ENCODE measurements at places on chromosomes 11 and 22.

DNA sequence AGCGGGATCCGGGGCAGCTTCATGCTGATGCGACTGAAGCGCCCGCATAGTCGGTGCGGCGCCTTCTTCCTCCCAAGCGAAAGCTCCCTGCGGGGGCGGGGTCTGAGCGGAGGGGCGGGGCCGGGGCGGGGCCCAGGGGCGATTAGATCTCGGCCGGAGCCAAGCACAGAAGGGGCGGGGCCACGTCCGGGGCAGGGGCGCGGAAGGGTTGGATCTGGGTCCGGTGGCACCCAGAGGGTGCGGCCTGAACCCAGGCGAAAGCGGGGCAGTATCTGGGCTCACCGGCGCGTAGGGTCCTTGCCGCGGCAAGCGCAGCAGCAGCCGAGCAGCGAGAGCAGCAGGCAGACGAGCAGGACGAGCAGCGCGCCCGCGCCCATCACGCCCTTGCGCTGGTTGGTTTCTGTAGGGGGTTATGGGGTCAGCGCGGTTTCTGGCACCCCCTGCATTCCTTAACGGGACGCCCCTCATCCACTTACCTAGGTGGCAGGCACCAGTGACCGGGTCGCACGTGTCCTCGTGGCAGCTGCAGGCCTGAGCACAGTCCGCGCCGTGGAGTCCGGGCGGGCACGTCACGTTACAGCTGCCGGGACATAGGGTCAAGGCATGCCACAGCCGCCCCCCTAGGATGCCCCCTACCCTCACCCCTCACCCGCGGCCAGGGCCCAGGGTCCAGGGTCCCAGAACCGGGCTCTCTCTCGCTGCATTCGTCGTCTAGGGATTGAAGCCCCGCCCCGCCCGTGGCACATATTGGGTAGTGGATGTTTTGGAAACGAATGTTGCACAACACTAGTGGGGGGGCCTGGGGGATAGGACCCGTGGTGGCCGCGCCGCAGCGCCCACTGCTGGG, 8.1 kb downstream of the SCARF2 start:
- DNase-seq: peak; percentile 91

DNA sequence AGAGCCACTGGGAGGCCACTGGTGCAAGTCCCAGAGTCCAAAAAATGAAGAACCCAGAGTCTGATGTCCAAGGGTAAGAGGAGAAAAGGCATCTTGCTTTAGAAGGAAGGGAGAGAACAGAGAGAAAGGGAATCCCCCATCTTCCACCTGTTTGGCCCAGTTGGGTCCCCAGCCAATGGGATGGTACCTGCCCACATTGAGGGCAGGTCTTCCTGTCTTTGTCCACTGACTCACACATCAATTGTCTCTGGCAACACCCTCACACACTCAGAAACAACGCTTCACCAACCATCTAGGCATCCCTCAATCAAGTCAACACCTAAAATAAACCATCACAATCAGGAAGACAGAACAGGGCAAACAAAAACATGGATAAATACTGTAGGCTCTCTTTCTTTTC, 6.3 kb downstream of the COMMD9 start:
- peak; percentile 5 for DNase-seq

GRCh38 chr11:34074391-34074790, 22.9 kb downstream of the CAPRIN1 start:
- DNase-seq: peak; percentile 29

- no peak for DNase-seq
Measured at GRCh38 chr22:20724676-20725454, 49.0 kb upstream of the SERPIND1 start.

- DNase-seq: peak; percentile 33
Measured at GRCh38 chr11:130449310-130449990, 1.0 kb downstream of the ADAMTS15 start.

- no peak for DNase-seq
Measured at GRCh38 chr22:43238526-43239006, 51.6 kb upstream of the TTLL12 start.

- DNase-seq: no peak
Measured at GRCh38 chr22:50294319-50294656, 13.2 kb downstream of the PLXNB2 start.

- no peak for DNase-seq
Measured at GRCh38 chr11:57364851-57365660, 15.9 kb downstream of the PRG3 start.

DNA sequence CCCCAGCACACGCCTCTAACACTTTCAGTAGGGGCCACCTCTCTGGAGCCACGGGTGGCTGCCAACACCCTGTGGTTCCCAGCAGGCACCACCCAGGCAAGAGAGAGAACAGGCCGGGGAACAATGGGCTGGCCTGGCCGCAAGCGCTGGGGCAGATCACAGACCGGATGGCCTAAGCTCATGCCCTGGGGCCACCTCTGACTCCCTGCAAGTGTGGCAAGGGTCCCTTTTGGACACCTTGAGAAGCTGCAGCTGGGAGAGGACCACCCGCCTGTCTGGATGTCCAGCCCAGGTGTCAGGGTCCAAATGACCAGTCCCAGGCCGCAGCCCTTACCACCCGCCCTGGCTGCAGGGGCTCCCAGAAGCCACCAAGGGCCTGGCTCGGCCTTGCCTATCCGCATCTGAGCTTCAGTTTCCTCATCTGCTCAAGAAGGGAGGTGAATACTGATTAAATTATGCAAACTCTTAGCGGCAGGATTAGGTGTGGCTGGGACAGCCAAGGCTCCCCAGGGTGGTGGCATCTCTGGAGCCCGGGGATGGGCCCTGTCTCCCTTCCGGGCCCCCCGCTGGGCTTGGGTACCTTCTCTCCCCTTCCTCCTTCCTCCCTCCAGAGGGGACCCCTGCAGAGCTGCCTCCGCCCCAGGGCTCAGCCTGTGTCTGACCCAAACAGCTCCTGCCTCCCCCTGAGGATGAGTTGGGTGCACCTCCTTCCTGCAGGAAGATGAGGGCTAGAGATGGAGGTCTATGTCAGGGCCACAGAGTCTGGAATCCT, 785 bp upstream of the SUSD2 start:
- DNase-seq: no peak

DNA sequence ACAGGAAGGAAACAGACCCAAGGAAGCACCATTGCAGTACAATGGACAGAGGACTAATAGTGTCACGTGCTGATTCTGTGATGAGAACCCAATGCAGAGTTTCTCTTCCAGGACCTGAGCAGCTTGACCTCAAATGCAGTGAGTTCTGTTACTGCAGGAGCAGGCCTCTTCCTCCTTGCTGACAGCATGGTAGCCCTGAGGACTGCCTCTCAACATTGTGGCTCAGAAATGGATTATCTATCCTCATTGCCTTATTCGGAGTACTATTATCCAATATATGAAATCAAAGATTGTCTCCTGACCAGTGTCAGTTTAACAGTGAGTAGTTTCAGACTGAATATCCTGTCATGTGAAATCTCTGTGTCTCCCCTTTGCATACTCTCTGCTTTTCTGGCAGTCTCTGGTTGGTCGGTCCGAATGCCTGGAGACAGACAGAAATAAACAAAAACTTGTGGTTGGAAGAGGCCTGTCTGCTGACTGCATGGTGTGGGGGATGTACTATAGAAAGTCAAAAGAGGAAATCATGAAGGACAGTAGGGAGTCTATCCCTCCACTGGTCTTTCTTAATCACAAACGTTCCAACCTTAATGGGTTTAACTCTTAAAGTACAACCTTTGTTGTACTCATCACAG, 6.9 kb upstream of the MS4A14 start:
- no peak for DNase-seq

DNA sequence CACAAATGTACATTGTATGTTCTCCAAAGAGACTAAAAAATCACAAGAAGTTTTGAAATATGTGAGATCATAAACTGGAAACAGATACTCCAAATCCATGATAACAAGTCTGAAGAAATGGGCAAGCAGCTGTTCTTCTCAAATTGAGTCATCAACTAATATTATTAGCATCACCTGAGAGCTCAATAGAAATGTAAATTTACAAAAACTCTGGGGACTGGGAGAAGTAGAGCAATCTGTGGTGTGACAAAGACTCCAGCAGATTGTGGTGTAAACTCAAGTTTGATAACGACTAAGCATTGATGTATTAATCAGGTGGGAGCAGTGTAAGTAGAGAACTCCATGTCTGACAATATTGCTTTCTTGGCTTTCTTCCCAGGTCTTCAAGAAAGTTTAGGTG, 53.2 kb downstream of the GLYATL1 start:
- DNase-seq: no peak

GRCh38 chr11:27381238-27381666, 18.2 kb upstream of the CCDC34 start:
- DNase-seq: no peak

GRCh38 chr22:24200619-24201212, 19.4 kb downstream of the SUSD2 start:
- no peak for DNase-seq

DNA sequence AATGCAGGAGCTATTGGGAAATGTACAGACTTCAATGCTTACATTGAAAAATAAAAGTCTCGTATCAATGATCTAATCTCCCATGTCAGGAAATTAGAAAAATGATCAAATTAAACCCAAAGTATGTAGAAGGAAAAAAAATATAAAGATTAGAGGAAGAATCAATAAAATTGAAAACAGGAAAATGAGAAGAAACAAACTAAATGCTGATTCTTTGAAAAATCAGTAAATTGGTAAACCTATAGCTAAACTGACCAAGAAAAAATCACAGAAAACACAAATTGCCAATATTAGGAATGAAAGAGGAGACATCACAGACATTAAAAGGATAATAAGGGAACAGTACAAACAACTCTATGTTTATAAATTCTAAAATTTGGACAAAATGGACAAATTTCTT, 11.8 kb downstream of the OR2AT4 start:
- DNase-seq: no peak

GRCh38 chr11:69869311-69869939, 50.2 kb upstream of the FGF3 start:
- DNase-seq: no peak

- peak; percentile 55 for DNase-seq
Measured at GRCh38 chr11:71251761-71252268, 562 bp downstream of the SHANK2 start.

- DNase-seq: no peak
Measured at GRCh38 chr11:21640491-21640890, 552.4 kb upstream of the ANO5 start.

All from colonic mucosa (tissue), 4 donors.